IMR-90 (cell line): ENCODE measurements at places on chromosomes 6 and 20.

DNA sequence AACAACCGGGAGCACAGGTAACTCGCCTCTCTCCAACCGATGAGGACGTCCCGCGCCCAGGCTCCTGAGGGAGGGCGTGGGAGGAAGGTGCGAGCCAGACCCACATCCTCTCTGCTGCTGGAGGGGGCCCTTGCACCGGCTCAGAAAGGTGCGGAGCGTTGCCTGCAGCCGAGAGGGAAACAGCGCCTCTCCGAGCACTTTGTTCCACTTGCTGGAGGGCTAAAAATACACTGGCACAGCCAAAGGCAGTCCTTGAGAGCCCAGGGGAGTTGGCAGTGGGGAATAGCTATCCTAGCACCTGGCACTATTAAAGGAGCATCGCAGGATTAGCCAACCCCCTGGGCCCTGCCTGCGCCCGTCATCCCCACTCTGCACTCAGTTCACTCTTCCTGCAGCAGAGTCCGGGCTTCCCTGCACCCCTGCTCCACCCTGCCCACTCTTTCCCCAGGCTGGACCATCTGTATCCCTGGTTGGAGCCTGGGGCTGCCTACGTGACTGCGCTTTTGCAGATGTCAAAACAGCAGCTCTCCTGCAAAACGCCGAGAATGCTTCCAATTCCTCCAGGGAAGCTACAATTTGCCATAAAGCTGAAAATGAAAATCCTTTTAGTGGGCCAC, 108.9 kb downstream of the SNX5 start:
- DNase-seq, result no peak

DNA sequence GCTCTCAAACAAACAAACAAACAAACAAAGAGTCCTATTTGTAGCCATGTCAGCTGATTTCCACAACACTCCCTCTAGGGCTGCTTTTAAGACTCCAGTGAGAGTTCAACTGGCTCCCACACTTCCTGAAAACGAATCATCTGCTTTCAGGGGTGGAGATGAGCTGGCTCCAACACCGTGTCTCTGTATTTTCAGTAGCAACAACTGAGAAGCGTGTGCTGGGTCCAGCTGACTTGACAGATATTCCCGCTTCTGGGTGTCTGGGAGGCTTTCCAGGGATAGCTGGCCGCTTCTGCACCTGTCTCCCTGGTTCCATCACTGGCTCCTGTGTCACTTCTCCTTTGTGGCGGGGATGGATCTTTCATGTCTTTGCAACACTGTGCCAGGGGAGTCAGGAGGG, 272.5 kb upstream of the SOX4 start:
- no peak for DNase-seq

DNA sequence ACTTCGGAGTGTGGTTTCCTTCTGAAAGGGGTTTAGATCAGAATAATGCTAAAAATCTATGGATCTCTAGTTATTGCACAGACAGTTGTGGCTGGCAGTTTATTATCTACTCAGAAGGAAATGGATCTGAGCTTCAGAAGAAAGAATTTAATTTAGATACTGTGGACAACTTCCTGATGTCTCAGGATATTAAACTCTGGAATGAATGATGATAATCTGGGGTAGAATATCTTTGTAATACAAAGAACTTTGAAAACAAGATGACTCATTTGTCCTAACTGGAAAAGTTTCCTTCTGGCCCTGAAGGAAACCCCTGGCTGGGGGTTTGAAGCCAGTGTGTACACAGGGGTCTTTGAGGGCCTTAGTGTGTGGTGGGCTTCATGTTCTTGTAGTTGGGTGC, 78.0 kb downstream of the EDN3 start:
- DNase-seq, result no peak

GRCh38 chr6:56863366-56863765, 91.5 kb upstream of the BEND6 start:
- DNase-seq, result peak; percentile 89

DNA sequence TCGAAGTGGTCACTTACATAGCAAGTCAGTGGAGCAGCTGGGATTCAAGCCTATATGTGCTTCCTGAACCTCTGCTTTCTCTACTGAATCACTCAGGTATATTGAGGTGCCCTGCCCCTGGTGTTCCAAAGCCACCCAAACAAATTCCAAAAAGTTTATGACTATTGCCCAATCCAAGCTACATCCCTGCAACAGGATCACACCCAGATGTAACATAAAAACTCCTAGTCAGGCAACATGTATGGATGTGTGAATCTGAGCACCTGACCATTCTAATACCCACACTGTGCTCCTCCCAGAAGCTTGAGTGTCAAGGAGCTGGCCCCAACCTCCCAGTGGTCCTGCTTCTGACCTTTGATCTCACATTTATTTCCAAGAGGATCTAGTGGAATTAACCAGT, 39.5 kb upstream of the SIRPA start:
- no peak for DNase-seq

DNA sequence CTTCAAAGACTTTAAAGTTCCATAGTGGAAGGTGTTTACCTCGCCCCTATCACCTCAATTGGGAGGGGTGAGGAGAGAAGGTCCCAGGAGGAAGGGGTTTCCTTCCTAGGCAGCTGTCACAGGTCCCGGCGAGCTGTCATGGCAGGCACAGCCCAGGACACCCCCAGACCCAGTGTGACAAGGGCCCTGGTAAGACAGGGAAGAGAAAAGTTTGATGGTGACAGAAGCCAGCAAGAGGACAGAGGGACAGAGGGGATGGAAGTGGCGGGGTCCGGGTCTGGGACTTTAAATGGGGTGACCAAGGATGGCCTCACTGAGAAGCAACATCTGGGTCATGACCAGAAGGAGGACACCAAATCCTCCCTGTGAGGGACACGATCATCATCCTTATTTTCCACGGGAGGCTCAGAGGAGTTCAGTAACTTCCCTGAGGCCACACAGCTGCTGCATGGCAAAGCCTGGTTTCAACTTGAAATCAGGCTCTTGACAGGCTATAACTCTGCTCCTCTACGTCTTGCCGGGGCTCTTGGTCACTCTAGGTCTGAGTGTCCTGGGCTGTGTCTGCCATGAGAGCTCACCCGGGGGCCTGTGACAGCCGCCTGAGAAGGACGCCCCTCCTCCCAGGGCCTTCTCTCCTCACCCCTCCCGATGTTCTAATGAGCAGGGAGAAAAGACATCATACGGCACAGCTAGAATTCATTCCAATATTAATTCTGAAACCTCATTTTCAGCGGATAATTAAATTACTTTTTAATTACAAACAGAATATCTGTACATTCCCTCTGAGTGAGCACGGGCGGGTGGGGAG, 222.2 kb downstream of the PREX1 start:
- no peak for DNase-seq

GRCh38 chr6:48550603-48551002, 439.6 kb upstream of the PTCHD4 start:
- DNase-seq, result no peak

DNA sequence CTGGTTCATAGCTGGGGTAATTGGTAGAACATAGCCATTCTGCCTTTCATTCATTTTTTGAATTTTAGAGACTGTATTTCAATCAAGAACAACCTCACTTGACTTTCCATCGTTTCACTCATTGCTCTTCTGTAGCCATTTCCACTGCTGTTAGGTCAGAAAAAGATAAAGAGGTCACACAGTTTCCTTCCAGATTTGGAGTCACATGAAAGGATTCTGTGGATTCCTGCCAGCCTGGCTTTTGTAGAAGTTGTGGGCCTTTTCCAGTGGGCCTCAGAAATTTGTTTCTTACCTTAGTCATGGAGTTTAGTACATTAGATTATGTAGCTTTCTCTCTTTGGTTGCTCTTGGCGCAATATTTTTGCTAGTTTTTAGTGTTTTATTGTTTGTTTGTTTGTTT, 157.8 kb downstream of the SASH1 start:
- DNase-seq, result no peak

GRCh38 chr20:1177680-1178079, 7.1 kb downstream of the TMEM74B start:
- DNase-seq, result peak; percentile 3

DNA sequence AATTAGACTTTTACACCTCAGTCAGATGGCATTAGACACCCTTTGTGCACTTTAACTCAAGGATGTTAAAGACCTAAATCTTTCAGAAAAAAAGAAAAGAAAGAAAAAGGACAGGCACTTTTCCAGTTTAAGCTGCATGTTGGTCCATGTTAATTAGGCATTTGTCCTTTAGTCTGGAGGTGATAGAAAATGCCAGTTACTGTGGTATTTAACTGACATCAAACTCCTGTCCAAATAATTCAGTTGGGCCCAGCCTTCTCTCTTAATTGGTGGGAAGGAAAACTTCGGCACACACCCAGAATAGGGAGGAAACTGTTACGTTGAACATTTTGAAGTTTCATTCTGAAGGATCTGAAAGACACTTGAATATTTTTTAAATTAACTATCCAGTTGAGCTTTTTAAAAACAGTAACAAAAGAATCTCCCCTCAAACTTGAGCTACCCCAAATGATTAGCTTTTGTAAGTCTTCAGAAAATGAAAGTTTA, 30.3 kb downstream of the RREB1 start:
- DNase-seq, result no peak

GRCh38 chr6:143213859-143214376, 153.2 kb downstream of the AIG1 start:
- DNase-seq, result no peak

DNA sequence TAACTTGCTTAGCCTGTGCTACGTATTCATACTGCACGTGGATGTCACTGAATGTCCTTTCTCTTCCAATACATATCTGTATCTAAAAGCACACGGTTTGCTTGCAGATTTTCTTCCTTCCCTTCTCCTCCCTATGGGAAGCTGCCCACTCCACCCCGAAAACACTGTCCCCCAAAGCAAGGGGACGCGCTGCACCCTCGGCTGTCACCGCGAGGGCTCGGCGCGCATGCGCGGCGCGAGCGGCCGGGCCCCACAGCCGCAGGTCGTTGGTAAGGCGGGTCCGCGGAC, 659 bp downstream of the TMX4 start:
- peak; percentile 26 for DNase-seq

DNA sequence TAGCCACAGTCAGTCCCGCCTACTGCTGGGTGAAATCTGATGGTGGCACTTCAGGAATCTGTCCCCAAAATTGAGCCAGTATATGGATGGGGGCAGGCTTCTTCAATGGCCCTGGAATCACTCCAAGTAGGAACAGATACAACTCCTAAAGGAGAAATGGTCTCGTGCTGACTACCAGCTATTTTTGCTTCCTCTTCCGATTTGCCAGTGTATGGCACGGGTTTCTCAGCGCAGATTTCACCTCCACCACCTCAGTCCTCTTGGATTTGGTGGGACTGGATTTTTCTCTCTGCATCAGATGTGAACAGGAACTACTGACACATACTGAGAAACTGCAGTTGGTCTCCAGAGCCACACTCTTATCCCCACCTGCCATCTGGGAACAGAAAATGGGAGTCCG, 27.2 kb downstream of the PNPLA1 start:
- DNase-seq, result no peak

GRCh38 chr6:163412801-163413344, 1.6 kb upstream of the QKI start:
- no peak for DNase-seq

- no peak for DNase-seq
These were observed 98.1 kb upstream of the MLN start for GRCh38 chr6:33901822-33902456.

DNA sequence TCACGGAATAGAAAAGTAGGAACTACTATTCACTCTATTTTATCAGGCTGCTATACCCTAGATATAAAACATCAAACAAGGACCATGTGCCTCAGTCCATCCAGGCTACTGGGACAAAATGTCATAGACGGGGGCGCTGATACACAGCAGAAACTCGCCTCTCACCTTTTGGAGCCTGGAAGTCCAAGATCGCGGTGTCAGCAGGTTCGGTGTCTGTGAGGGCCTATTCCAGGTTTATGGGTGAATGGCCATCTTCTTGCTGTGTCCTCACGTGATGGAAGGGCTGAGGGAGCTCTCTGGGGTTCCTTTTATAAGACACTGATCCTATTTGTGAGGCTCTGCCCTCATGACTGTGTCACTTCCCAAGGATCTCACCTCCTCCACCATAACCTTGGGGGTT, 89.5 kb downstream of the DLL1 start:
- no peak for DNase-seq

- no peak for DNase-seq
These were observed 37.3 kb upstream of the TOP1 start for GRCh38 chr20:40991181-40991889.

- peak; percentile 87 for DNase-seq
These were observed 58.9 kb downstream of the RREB1 start for GRCh38 chr6:7166410-7167293.

DNA sequence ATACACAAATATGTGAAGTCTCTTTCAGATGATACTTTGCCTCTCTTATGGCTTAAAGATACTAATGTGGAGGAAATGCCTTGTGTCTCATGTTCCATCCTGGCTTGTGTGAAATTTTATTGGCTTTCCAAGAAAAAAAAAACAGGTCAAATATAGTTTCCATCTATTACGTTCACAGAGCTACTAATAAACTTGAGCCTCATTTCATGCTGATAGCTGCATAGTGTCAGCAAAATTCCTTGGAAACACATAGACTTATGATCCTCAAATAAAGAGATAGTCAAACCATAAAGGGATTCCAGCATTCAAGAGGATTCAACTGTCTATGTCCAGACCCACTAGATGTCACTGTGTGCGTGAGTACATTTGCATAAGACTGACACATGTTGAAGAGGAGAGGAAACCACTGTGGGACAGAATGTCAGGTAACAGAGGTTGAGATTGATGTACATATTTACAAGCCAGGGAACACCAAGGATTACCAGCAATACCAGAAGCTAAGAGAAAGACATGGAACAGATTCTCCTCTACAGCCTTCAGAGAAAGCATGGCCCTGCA, 266.6 kb downstream of the COL12A1 start:
- no peak for DNase-seq

GRCh38 chr20:15475483-15475882, 1097.8 kb downstream of the KIF16B start:
- no peak for DNase-seq

DNA sequence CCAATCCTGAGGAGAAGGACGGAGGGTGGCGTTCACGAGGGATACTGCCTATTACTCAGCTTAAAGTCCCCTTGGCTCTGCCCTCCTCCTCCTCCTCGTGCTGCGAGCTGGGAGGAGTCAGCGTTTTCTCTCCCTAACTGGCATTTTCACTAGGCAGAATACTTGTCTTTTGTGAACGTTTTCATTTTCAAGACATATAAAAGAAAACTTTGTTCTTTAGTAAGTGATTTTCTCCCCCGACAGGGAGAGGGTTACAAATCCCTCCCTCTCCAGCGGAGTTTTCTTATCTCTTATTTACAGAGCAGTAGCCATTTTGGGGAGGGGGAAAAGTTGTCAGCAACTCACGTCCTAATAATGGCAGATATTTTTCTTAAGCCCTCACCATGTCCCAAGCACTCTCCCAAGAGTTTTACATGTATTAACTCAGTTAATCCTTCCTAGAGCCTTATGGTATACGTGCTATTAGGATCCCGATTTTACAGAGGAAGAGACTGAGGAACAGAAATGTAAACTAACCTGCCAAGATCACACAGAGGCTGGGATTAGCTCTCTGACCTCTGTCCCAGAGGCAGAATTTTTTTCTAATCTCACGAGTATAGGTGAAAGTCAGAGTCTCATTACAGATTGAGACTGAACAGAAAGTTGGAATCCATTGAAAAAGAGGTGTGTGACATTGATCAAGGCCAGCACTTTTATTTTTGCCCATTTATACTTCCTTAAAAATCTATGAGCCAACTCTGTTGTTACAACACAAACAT, 30.0 kb upstream of the ZNF217 start:
- peak; percentile 77 for DNase-seq
